Amniotic stem cell (primary cell): ENCODE measurements at places on chromosomes 11 and 22.

DNA sequence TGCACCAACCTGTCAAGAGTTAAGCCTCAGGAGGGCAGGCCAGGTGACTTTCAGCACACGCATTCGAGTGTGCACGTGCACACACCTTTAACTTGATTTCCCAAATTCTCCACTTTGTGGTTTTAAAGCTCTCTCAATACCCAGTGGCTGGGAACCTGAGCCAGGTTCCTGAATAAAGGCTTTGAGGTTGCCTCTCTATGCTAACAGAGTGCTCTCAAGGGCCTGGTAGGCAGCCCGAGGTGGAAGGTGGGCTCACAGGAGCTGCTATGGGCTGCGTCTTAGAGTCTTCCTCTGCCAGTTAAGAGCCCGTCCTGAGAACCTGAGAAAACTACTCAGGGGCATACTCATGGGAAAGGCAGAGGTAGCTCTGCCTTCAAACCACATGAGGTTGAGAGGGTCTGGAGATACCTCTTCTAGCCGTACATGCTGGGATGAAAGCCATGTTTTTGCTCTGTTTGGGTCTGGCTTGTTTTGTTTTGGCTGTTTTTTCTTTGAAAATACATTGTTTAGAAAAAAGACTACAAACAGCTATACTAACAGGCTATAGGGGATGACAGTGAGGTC is 11.6 kb upstream of the SERPIND1 start:
- no peak for DNase-seq

GRCh38 chr11:40606800-40607199 is 852.7 kb downstream of the LRRC4C start:
- no peak for DNase-seq

DNA sequence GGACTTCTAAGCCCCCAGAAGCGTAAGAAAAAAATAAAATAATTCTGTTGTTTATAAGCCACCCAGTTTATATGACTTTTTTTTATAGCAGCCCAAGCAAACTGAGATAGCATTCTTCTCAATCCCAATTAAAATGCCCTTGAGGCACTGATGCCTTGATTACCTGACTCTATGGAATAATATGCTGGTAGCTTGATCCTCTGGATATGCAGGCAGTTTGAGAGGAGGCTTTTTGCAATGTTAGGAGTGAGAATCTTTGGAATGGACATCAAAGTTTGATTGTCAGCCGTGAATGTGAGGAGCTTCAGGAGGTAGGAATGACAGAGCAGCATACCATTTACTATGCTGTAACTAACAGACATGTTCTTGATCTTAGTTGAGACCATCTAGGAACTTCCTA is 275.6 kb downstream of the AASDHPPT start:
- DNase-seq, result no peak

GRCh38 chr22:46796566-46797195 is 34.2 kb downstream of the TBC1D22A start:
- DNase-seq, result no peak

DNA sequence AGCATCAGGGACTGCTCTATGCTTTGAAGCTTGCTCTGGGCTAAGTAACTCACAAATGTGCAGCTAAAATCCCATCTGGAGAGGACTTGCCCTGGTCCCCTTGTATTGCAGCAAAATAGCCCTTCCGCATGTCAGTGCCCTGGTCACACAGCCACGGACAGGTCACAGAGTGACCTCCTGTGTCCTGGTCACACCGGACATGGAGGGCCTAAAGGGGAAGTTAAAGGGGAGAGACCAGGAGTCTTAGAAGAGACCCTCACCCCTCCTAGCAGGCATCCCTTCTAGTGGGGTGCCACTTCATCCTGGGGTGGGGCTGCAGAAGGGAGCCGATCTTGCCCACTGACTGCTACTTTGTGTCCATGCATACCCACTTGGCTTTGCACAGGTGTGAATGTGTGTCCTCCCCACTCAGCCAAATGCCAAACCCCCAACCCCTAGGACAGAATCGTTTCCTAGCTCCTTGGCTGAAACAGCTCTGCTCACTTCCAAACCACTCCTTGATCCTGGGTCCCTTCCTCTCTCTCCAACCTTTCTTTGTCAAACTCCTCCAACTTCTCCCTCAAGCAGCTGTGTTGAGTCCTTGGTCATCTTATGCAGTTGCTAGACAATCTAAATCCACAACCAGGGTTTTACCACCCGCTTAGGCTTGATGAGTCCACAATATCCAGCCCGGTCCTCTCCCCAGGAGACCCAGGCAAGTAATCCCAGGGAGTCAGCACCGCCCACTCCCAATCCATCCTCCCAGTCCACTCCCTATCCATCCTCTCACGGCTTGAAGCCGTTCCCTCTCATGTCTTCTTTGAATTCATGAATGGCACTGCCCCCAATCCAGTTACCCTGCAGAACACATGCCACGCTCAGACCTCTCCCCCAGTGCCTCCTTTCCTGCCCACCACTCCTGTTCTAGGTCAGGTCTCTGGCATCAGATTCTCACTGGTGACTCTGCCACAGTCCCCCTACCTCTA is 3.3 kb upstream of the FXYD6 start:
- no peak for DNase-seq

DNA sequence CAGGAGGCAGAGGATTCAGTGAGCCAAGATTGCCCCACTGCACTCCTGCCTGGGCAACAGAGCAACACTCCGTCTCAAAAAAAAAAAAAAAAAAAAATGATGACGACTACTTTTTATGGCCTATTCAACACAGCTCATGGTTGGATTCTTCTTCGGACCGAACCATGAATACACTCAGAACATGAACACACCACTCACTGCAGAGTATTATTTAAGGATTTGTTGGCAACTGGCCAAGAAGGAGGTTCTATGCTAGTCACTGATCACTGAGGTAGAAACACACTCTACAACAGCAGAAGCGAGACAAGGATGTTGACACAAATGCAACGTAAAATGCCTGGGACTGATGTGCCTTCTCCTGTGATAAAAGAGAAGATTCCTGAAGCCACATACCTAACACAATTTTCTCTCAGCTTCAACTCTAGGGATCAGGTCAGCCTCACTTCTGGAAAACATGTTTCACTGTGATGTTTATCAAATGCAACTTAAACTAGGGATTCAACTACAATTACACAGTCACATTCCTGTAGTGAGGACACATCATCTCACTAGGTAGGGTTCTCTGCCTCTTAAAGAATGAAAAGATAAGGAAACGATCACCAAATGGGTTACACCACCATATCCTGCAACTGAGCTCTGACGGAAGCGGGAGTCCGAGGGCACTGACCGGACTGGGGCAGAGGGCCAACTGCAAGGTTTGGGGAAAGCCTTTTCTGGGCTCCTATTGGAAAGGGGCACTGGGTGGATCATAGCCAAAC is 82.5 kb downstream of the SGSM3 start:
- no peak for DNase-seq
